Body of pancreas (tissue), 4 donors: ENCODE measurements at places on chromosomes 7 and 10. TPM values are rescaled to one million over a fixed set of nuclear protein-coding genes. Genes with fewer than 3 reads are reported as not detected.

DNA sequence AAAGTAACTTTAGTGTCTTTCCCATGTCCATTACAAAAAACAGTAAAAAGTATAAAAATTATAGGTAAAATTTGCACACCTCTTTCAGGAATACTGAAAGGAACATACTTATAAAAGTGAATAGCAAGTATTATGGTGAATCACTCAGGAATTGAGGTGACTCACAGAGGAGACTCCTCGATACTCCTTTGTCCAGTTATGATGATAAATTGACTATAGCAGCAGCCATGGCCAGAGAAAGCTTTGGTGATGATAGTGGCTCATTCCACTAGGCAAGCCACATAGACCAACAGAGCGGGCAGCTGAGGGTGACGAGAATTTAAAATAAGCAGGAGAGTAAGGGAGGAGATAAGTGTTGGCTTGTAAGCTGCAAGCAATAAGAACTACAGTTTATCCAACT is 1231.1 kb upstream of the CELF2 start:
- no peak for DNase-seq

- DNase-seq = no peak
Measured at GRCh38 chr7:127287133-127287532, 34.4 kb upstream of the GRM8 start.

OPALIN gene
- total RNA-seq = not detected

DNA sequence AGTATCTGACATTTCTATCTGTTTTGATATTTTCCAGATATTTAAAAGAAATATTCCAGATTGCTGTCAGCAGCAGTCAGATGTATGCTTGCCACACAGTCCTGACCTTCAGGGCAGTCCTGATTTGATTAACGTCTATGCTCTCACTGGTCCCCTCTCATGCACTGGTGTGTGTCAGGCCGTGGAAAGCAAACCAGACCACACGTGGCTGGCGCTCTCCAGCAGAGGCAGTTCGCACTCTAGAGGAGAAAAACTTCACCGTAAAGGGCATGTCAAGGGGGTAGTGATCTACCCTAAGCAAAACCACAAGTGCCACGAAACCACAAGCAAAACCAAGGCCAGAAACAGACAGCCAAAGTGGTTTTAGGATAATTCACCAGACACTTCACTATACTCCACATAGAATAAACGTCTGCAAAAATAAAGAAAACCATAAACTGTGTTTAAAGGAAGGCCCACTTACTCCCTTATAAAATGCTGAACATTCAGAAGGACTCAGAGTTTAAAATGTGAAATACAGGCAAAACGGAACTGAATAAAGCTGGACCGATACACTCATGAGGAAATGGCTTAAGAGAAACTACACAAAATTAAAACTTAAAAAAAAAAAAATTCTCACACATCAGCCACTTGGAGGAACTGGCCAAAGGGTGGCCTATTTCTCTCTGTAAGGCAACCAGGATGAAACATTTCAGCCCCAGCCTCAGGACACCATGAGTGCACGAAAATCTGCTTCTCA is 26.4 kb downstream of the PARP12 start:
- DNase-seq = no peak

PALD1 gene
- 11.7 TPM for total RNA-seq

GRCh38 chr7:113100121-113100603 is 13.5 kb upstream of the GPR85 start:
- peak; percentile 61 for DNase-seq

- DNase-seq = no peak
Measured at GRCh38 chr7:91778416-91778815, 102.1 kb downstream of the MTERF1 start.

DNA sequence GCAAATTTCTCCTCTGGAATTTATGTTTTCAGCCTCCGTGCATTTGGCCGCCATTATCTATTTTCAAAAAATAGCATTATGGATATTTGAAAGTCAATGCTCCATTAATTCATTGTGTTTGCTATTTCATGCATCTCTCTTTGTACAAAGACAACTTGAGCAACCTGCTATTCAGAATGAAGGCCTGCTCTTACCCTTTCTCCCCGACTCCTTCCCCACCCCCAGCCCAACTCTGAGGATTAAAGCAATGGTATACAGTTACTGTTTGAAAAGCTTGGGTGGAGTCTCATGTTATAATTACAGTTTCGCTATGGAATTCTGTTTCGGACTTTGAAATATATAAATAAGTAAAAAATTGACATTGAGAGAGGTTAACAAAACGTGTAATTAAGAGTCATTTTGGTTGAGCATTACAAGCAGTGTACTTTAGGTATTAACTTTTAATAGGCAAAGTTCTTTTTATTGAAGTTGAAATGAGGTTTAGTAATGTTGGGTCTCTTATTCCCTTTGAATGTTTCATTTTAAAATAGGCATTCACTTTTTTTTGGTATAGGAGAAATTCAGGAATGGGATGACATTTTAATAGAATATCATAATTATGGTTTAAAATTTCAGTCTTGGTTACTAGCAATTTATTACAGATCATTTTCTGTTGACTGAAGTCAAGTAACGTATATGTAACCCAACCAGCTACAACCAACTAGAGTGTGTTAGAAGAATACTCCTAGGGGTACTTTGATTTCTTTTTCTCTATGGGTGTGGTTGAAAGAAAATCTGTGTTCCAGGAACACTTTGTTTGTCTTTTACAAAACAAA is 93.1 kb downstream of the ARID5B start:
- no peak for DNase-seq

DNA sequence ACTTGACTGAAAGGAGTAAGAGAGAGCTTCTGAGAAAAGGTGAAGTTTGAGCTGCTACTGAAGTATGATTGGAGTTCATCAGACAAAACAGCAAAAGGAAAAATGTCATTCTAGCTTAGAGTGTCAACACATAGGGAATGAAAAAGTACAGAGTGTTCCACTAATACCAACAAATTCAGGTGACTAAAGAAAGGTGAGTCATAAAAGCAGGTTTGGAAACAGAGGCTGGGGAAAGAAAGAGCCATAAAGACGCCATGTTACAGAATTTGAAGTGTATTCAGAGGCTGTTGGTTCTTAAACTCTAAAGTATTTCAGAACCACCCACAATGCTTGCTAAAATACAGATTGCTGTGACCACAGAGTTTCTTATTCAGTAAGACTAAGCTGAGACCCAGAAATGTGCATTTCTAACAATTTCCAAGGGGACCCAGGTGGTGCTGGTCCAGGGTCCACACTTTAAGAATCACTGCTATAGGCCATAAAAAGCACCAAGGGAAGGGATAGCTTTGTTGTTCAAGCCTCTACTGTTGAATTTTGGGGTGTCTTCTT is 143.1 kb downstream of the ELAPOR2 start:
- DNase-seq = no peak

- no peak for DNase-seq
Measured at GRCh38 chr10:67043041-67043440, 117.2 kb downstream of the LRRTM3 start.

MEOX2 gene
- total RNA-seq = 8.0 TPM

AKAP9 gene
- total RNA-seq = 93.9 TPM

GRCh38 chr10:113991091-113991860 is 52.4 kb upstream of the ADRB1 start:
- DNase-seq = no peak

DNA sequence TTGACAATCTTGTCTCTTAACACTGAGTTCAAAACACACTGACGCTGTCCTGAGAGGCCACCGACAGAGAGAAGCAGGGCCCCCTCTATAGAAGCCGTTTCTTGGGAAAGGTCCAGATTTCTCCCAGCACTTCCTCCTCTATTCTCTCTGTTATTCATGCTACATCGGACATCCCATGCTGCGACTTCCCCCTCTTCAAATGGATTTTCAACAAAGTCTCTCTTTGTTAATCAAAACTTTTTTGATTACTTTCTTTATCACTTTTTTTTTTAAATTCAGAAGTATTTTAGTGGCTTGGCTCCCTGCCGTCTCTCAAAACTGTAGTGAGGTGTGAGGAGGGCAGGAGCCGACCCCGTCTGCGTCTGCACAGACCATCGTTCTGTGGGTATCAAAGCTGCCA is 298.9 kb upstream of the PITRM1 start:
- no peak for DNase-seq
